Cardiac muscle cell (in vitro differentiated cells and primary cell): ENCODE measurements at places on chromosomes 16 and 17.

- no peak for DNase-seq
Measured at GRCh38 chr16:13231365-13231764, 330.0 kb downstream of the SHISA9 start.

DNA sequence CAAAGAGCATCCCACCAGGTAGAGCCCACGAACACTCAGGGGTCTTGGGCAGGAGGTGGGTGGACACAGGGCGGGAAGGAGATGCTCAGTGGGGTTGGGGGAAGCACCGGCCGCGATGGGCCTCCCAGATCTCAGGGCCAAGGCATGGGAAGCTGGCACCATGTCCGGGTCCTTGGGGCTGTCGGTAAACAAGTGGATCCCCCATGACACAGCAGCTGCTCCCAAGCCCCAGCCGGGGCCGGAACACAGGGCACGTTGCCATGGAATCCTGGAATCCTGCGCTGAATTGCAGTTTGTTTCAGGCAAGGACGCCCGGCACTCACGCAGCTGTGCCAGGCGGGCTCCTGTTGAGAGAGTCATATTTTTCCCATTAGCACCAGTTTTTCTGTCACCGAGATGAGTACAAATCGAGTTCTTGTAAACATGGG is 23.0 kb upstream of the CHMP6 start:
- no peak for DNase-seq

- DNase-seq, result no peak
Measured at GRCh38 chr17:18040261-18040858, 1.2 kb downstream of the GID4 start.

DNA sequence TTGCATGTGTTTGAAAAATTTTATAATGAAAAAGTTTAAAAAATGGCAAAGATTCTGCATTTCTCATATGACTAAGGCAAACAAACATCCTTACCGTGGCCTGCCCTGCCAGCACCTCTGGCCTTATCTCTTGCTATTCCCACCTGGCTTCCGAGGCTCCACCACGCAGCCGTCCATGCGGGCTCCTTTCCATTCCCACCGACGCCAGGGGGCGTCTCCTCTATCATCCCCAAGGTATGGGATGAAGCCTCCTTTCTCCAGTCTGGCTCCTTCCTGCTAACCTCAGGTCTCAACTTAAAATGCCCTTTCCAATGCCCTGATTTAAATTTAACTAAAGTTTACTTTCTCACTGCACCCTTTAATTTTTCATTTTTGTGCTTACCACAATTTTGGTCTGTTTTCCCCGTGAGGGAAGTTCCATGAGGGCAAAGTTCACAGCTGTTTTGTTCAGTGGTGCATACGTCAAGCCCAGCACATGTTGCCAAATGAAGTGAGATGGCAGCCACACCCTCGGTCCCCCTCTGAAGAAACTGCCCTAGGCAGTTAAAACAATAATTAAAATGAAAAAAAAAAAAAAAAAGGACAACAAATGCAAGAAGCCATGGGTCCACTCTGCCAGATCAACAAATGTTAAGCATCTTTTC is 13.3 kb upstream of the SDK2 start:
- DNase-seq, result peak; percentile 76

DNA sequence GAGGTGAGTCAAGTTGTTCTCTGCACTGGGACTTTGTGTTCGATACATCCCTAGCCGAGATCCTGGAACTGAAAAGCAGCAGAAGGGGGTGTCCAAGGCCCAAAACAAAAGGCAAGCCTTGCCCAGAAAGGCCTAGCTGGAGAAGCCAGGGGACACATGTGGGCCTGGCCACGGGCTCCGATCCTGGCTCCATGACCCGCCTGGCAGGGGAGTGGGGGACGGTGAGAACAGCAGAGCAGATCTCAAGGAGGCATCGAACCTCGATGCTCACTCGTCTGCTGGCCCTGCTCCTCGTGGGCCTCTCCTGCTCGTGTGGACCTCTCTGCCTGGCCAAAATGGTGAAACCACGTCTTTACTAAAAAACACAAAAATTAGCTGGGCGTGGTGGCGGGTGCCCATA is 8.9 kb downstream of the CCNF start:
- no peak for DNase-seq

DNA sequence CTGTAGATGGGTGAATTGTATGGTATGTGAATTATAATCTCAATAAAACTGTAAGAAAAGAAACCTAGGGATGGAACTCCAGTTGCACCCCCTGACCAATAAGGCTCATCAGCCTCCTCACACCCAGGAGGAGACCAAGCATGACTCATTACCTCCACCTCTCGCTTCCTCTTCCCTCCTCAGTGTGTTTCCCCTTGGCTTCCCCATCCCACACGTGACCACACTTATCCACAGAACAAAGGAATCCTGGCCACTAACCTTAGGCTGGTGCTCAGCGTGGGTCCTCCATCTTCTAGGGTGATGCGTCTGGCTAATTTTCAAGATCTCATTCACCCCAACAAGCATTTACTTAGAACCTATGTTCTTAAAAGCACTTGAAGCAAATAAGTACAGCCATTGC is 36.2 kb upstream of the MAP3K14 start:
- no peak for DNase-seq

DNA sequence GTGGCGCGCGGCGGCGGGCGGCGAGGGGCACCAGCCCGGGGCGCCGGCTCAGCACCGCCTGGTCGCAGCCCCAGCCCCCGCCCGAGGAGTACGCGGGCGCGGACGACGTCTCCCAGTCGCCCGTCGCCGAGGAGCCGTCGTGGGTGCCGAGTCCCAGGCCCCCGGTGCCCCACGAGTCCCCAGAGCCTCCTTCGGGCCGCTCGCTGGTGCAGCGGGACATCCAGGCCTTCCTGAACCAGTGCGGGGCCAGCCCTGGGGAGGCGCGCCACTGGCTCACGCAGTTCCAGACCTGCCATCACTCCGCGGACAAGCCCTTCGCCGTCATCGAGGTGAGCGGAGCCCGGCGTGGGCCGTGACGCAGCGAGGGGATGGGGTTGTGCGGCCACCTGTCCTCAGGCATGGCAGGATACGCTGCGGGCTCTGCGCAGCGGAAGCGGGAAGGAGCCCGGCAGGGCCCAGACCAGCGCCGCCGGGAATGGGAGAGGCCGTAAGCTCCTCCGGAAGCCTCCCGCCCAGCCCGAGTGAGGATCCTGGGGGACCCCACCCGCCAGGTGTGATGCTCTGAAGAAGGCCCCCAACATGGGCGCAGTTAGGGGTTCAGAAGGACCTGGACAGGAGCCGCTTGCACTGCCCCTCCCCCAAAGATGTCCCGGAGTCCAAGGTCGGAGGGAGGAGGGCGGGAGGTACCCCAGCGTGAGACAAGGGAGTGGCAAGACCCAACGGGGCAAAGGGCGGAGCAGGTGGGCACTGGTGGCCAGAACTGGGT is 522 bp downstream of the NAGS start:
- peak; percentile 34 for DNase-seq

- DNase-seq, result no peak
Measured at GRCh38 chr16:2150418-2151187, 2.2 kb downstream of the RAB26 start.

DNA sequence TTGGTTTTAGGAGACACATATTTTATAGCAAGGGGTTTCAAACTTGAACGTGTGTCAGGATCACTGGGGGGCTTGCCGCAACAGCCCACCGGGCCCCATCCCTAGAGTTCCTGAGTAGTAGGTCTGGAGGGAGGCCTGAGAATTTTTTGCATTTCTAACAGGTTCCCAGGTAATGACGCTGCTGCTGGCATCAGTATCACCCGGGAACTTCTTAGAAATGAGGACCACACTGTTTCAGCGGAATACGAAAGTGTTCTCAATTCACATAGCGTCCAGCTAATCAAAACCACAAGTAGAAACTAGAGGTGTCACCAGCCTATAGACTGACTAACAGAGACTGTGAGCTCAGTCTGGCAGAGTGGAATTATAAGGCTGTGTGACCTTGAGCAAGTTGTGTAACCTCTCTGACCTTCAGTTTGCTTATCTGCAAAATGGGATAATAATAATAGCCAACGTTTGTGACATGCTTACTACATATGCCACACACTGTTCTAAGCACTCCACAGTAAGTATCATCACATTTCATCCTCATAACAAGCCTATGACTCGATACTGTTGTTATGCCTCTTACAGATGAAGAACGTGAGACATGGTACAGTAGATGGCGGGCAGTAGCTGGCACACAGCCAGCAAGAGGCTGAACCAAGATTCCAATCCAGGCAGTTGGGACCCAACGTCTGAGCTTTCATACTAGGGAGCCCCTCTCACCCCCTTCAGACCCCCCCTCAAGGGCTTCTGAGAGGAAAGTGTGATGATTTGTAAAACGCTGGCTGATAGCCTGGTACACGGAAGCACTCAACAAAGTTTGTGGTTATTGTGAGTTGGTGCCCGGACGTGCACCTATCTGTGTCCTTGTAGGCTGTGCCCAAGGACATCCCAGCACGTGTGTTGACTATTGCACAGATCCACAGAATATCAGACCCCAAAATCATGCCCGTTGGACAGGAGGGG is 4.6 kb upstream of the ICAM2 start:
- peak; percentile 3 for DNase-seq

DNA sequence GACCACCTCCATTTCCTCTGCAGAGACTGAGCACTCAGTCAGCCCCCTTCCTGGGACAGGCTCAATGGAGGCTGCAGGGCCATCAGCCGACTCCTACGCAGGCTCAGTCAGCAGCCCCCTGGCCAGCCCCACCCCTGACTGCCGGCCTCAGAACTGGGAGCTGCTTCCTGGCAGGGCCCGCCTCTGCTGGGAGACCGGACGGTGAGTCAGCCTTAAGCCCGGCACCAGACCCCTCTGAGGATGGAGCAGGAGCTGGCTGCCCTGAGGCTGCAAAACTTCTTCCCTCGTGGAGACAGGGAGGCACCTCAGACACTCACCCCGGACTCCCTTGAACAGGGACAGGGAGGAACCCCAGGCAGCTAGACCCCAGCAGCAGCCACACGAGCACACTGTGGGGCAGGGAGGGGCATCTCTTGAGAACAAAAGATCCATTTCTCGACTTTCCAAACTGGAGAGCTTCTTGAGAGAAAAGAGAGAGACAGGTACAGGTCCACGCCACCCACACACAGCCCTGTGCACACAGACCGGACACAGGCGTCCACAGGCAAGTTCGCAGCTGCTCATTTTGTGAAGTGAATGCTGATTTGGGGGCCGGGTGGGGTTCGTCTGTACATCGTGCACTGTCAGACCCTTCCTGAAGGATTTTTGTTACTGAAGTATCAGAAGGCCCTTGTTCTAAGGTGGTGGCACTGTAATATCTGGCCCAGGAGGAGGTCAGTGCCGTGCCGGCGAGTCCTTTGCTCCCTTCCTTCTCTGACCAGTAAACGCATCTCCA is 1.3 kb upstream of the TUBB3 start:
- DNase-seq, result peak; percentile 50

- peak; percentile 43 for DNase-seq
Measured at GRCh38 chr16:89187032-89187769, 13.1 kb downstream of the SLC22A31 start.

- DNase-seq, result no peak
Measured at GRCh38 chr16:28931801-28932225, at the start of gene CD19. Gene CD19, plus strand, starts transcription at chr16:28931971. Its CDS starts 30 bp downstream, at chr16:28932001.

DNA sequence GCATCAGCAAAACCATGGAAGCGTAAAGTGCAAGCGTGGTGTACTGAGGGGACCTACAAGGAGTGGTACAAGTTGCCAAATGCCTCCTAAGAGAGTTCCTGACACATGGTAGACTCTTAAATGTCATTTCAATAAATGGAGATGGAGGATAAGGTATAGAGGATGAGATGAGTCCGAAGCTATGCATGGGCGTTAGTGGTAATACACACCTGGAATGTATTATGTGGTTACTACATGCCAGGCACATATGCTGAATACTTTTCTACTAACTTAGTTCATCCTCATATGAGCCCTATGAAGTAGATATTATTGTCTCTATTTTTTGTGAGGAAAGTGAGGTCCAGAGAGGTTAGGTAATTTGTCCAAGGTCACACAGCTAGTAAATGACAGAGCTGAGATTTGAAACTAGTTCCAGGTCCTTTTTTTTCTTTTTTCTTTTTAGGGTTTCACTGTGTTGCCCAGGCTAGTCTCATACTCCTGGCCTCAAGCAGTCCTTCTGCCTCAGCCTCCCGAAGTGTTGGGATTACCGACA is 15.5 kb downstream of the YPEL2 start:
- DNase-seq, result no peak

- peak; percentile 68 for DNase-seq
Measured at GRCh38 chr16:85316321-85316919, 204.1 kb upstream of the CIBAR2 start.

- DNase-seq, result no peak
Measured at GRCh38 chr16:81460075-81460474, 15.5 kb downstream of the CMIP start.

DNA sequence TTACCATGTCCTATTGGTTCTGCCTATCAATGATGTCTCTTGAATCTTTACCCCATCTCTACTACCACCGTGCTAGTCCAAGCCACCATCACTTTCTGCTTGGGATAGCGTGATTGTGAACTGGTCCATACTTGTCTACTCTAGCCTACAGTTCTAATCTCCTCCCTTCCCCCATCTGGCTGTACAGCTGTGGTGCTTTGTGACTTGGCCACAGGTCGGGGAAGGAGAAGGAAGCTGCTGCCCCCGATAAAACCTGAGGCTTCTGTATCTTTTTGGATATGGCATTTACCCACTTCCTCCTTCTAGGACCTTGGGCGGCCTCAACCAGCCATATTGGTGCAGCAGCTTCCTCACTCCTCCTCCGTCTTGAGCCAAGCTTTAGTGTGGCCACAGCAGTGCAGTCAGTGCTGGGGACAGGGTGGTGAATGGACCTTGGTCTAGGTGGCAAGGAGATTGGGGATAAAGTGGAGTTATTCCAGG is 314 bp upstream of the ITGA2B start:
- no peak for DNase-seq

DNA sequence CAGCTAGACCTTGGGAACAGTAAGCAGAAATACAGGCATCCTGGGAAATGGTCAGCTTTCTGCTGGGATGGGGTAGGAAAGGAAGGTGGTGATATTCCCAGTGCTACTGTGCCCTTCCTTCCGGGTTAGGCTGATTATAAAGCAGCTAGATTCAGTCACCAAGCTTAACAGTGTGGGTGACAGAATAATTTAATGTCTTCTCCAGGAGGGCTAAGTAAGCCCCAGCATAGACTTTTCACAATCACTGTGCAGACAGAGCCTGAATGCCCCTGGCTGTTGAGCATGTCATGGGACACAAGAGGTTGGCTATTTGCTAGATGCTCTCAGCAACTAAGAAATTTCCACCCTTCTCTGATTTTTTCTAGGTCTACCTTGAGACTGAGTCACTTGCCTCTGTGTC is 513.0 kb downstream of the TOX3 start:
- no peak for DNase-seq

DNA sequence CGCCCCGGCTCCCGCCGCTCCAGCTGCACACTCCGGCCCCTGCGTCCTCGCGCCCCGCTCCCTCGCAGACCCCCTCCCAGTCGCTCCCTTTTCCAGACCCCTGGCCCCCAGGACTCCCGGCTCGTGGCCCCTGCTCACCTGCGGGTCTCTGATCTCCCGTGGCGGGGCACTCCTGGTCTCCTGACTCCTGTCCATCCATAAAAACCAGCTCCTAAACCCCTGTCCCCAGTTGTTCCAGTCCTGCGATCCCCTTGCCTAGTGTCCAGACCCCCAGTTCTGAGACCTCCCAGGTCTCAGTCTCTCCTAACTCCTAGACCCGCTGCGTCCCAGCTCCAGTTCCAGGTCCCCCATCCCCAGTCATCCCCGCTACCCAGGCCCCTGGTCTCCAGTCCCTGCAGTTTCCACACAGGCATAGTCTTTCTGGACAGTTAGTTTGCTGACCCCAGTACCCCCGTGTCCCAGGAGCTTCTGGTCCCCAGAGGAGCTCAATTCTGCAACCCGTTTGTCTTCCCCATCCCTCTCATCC is 379 bp downstream of the SNX29 start:
- no peak for DNase-seq

GRCh38 chr16:64238571-64238970 is 883.3 kb downstream of the CDH11 start:
- no peak for DNase-seq
